ENCODE measurements at places on chromosomes 7 and 10.

DNA sequence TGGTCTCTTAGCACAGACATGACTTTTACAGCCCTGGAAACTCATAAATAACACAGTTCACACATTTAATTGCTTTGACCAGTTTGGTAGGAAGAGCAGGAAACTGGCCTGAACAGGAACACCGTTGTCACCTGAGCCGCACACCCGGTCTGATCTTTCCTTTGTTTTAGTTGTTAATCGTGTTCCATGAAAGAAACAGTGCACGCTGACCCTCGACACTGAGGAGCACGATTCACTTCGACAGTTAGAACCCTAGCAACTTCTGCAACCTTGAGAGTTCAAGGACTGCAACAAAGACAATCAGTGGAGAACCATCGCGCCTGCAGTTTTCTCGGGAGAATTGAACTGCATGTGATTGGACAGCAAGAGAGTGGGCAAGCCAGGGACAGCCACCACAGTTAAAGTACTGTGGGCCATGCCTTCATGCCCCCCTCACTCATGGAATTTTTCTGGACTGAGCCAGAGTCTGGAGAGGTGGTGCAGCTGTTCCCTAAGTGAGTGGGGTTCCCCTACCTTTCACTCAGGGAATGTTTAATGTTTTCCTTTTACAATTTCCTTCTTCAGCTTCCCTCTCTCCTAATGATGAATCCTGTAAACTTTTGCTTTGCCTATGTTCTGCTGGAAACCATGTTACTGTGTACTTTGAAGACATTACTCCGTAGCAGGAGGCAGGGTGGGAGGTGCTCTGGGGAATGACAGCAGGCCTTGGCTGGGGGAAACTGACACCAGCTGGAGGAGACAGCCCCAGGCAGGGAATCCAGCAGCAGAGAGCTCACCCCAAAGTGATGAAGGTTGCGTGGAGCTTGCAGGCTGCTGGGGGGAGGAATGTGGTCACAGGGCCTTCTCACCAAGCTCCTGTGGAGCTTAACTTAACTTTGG is 198.7 kb downstream of the ZNF438 start:
- no peak for DNase-seq

DNA sequence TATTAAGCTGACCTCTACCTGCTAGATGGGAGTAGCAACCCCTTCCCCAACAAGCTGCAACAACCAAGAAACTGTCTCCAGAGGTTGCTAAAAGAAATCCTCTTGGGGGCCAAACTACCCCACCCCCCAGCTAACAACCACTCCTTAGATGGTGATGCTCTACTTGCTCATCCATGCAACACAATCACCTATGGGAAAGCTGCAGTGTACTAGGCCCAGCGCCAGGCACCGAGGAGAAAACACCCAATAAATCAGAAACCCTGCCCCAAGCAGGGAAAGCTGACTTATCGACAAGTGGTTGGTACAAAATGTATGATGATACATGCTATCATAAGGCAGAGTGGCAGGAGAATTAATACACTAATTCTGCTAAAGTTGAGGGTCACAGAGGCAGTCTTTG is 17.3 kb downstream of the SLC25A13 start:
- no peak for DNase-seq

- no peak for DNase-seq
Observed at GRCh38 chr10:17588420-17588819, 28.8 kb downstream of the HACD1 start.

DNA sequence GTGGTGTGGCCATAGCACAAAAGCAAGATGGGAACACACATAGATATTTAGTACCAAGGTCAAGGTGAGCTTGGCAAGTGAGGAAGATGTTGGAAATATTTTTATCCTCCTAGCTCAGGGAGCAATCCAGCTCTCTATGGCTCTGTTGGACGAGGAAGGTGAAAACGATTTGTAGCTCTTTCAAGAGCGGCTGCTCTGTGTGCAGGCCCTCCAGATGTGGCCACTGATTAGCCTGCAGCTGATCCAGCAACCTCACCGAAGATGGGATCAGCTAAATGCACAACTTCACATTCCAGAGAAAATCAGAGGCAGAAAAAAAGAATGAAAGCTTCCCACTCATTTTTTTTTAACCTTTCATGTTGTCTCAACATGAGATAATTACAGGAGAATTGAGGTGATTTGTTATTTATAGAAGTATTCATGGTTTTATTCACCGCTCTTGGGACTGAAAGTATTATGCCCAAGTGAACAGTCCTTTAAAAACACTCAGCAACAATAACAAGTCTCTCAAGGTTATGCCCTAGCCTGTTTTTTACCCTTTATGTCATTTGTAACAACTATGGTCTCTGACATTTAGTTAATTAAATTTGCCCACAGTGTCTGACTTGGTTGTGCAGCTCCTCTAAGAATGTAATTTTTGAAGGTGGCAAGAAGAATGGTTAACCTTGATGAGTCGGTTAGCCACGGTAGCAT is 213.6 kb upstream of the ADARB2 start:
- no peak for DNase-seq

GRCh38 chr7:17062151-17063044 is 180.6 kb upstream of the AGR3 start:
- DNase-seq, result no peak

- no peak for DNase-seq
Observed at GRCh38 chr7:2009541-2010001, 223.2 kb downstream of the MAD1L1 start.

DNA sequence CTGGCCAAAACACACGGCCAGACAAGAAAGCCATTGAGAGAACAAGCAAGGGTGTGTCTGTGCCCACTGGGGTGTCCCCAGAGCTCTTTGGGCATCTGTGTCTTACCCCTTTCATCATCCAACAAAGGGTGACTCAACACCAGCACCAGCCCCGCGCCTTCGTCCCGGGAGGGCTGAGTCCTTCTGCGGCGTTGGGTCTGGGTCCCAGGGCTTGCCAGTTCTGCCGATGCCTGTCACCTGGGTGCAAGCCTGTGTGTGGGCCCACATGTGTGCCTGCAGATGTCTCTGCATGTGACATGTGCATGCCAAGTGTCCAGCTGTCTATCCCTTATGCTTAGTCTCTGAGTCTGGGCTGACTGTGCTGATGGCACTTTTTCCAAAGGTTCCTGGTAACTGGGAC is 24.4 kb upstream of the ELN start:
- DNase-seq, result no peak

- peak; percentile 24 for DNase-seq
Observed at GRCh38 chr7:82810558-82811259, 352.0 kb downstream of the PCLO start.

- DNase-seq, result no peak
Observed at GRCh38 chr7:105257338-105257737, 131.4 kb downstream of the SRPK2 start.

- no peak for DNase-seq
Observed at GRCh38 chr7:34077168-34077567, 171.8 kb downstream of the BMPER start.

DNA sequence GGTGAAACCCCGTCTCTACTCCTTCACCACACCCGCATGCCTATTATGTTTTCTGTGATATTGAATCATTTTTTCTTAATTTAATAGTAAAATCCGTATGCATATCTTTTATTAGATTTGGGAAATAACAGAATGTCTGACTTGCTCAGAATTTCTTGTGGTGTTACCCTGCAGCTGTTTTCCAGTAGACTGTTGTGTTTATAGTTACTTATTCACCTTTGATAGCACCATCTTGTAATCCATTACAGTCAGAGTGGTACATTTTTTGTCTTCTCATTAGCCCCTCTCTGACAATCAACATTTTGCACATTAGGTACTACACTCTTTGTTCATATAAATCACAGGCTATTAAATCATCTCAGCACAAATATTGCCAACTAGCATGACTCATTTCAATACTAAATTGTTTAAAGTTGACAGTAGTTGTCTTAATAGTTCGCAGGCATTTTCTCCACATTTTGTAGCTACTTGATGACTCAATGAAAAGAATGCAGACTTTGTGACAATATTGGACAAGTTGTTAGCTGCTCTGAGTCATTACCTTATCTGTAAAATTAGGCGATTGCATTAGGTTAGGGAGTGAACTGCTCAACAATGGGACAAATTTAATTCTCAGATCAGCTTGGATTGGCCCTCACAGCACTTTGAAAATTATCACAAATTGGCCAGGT is 17.8 kb upstream of the SLC16A12 start:
- no peak for DNase-seq

GRCh38 chr10:5184987-5185775 is at the start of gene AKR1C8:
Gene AKR1C8 (minus strand): TSS chr10:5185150. CDS start chr10:5185104, 46 bp downstream.
- no peak for DNase-seq

DNA sequence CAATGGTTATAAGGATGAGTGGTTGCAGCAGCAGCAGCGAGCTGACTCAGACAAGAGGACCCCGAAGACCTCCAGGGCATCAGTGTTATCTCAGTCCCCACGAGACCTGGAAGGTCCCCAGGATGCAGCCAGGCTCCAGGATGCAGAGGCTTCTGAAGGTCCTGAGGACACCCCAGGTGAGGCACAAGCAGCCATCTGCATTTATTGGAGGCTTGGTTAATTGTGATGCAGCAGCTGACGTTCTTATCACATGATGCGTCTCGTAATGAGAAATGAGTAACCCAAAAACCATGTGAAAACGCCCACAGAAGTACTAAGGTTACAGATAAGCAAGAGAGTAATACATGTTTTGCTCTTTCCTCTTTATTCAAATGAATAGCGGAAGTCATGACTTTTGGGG is 17.4 kb downstream of the C7orf57 start:
- no peak for DNase-seq

DNA sequence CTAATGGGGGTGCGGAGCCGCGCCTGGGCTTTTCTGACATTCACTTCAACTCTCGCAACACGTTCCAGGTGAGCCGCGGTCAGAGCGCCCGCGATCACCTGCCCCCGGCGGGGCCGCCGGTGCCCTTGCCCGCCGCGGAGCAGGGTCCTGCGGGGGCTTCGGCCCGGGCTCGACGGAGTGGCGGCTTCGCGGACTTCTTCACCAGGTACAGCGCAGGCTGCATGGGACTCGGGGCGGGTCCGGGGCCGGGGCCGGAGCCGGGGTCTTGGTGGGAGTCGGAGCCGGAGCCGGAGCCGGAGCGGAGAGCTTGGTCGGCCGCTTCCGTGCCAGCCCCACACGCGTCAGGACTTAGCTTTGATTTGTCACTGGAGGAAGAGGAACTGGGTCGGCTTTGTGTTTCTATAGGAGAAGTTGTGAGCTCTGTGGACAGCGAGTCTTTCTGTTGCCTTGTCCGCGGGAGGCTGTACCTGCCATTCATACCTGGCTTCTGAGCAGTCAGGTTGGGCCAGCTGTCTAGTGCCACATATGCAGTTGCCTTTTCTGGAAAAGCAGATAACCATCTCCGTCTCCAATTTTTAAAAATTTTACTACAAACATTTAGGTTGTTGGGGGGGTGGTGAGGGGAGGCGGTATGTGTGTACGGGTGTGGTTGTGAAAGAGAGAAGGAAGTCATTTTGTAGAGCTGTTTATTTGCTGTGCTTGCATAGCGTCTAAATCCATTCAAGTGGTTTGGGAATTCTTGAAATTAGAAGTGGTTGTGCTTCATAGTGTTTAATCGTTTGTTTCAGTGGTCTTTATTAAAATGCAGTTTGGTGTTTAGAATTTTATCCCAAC is 1.3 kb downstream of the TBC1D12 start:
- peak; percentile 5 for DNase-seq

GRCh38 chr7:26687032-26687431 is 177.4 kb downstream of the SKAP2 start:
- DNase-seq, result no peak

- no peak for DNase-seq
Observed at GRCh38 chr10:99530108-99531025, 2.4 kb upstream of the NKX2-3 start.

GRCh38 chr10:68562661-68563570 is 2.8 kb downstream of the TET1 start:
- DNase-seq, result no peak
